K562 (cell line): ENCODE measurements at places on chromosomes 2 and 18. TPM values are rescaled to one million over a fixed set of nuclear protein-coding genes. Genes with fewer than 3 reads are reported as not detected.

Gene LPIN2
- 26.1 and 31.7 TPM in 2 replicates for total RNA-seq

DNA sequence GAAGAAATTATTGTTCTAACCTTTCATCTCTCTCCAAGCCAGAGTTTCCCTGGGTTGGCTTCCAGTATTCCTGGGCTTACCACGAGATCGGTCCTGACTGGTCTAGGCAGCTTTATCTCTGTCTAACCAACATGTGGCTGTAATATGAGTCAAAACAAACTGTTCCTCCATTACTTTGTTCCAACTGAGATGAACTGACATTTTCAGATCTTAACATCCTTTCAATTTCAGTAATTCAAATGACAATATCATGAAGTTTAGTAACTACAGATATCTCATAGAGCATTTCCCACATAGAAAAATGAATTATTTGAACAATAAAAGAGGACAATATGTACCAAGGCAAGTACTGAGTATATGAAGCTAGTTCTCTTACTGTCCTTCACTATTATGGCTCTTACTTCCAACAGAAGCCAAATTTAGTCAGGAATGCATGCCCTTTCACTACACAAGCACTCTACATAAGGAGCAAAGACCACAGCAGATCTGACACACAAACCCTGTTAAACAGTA lies 15.5 kb downstream of the SLC25A12 start:
- peak; percentile 77 for DNase-seq

DNA sequence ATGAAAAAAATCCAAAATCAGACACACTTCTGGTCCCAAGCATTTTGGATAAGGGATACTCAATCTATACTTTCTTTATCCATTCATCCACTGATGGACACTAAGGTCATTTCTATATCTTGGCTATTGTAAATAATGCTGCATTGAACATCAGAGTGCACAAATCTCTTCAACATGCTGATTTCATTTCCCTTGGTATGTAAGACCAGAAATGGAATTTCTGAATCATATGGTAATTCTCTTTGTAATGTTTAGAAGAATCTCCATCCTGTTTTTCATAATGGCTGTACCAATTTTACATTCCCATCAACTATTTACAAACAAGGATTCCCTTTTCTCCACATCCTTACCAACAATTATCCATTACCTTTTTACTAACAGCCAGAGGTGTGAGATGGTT lies 33.7 kb upstream of the MCM6 start:
- no peak for DNase-seq

Gene LIPG
- 1.8 and 2.3 TPM in 2 replicates for total RNA-seq

Gene NGEF
- 0.09 and 0.11 TPM in 2 replicates for total RNA-seq

- no peak for DNase-seq
Measured at GRCh38 chr2:179661986-179662385, 199.4 kb downstream of the ZNF385B start.

- DNase-seq, result no peak
Measured at GRCh38 chr2:12879649-12880048, 162.9 kb downstream of the TRIB2 start.

Gene SULT1C2
- total RNA-seq, result not detected in 2 replicates

Gene ZC3H6
- 1.9 and 2.6 TPM in 2 replicates for total RNA-seq

GRCh38 chr2:128469203-128469602 lies 150.5 kb upstream of the HS6ST1 start:
- DNase-seq, result peak; percentile 46

DNA sequence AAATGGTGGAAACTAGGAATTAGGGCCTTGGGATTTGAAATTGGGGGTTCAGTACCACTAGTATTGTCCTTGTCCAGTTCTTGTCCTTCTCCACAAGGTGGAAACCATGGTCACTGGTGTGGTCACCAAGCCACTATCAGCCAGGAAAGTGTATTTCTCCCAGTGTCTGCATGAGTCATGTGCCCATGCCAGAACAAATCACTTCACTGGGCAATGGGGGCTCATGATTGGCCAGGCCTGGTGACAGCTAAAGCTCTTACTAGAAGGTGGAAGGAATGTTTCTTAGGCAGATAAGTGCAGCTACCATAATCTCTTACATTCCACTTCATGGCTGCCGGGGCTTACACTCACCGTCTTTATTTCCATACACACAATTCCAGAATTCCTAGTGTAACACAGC lies 124.8 kb upstream of the TACR1 start:
- DNase-seq, result no peak

DNA sequence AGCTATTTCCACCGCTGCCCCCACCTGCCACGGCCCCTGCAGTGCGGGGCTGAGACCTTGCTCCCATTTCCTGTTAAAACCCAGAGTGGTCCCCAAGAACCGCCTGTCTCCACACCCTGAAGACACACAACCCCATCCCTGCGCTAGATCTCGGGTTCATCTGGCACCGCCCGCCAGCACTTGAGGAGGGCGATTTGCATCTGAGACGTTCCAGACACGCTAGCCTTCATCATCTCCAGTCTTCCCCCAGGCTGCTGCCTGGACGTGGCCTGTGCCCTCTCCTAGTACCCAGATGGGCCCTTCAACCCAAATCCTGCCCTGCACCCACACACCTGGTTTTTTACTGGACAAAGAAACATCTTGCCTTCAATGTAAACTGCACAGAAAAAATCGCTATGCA lies 49.8 kb downstream of the SLC66A2 start:
- no peak for DNase-seq

DNA sequence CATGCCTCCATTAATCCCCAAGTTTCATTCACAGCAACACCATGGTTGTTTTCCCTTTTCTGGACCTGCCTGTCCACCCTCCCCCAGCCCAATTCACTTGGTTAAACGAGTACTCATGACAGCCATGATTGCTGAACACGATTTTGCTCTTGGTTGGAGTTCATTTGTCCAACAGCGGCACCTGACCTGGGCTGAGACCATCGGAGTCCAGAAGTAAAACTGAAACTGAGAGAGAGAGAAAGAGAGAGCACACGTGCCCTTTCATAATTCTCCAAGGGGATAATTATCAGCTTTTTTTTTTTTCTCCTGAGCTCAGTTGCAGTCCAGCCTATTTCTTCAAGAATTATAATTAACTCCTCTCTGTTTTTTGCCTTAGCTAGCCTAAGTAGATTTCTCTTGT lies 13.7 kb upstream of the KIF5C start:
- no peak for DNase-seq

DNA sequence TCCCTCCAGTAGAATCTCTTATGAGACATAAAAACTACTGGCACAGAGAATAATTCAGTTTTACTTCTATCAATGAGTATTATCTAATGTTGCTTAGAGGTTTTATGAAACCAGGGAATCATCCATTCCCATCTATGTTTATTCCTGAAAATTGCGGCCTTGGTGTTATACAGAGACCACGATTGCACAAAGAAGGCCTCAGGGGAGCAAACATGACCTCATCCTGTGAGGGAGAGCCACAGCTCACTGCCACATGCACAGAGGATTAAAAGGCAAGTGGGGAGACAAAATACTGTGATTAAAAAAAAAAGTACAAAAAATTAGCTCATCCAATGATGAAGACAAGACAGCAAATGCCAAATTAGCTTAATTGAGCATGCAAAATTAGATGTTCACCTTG lies 111.8 kb upstream of the SLC35G4 start:
- no peak for DNase-seq

Gene RANBP2
- 71.3 and 77.4 TPM in 2 replicates for total RNA-seq

Gene ACVR1
- 12.0 and 14.3 TPM in 2 replicates for total RNA-seq

Gene POTEC
- total RNA-seq, result not detected in 2 replicates

DNA sequence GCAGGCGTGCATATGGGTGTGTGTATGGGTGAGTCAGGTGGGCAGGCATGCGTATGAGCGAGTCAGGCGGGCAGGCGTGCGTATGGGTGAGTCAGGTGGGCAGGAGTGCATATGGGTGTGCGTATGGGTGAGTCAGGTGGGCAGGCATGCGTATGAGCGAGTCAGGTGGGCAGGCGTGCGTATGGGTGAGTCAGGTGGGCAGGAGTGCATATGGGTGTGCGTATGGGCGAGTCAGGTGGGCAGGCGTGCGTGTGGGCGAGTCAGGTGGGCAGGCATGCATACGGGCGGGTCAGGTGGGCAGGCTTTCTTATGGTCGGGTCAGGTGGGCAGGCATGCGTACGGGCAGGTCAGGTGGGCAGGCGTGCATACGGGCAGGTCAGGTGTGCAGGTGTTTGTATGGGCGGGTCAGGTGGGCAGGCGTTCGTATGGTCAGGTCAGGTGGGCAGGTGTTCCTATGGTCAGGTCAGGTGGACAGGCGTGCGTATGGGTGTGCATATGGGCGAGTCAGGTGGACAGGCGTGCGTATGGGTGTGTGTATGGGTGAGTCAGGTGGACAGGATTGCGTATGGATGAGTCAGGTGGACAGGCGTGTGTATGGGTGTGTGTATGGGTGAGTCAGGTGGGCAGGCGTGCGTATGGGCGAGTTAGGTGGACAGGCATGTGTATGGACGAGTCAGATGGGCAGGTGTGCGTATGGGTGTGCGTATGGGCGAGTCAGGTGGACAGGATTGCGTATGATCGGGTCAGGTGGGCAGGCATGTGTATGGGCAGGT lies 28.7 kb upstream of the KLF11 start:
- DNase-seq, result no peak

Gene CCDC148
- 0.58 and 0.64 TPM in 2 replicates for total RNA-seq
